ENCODE measurements at places on chromosomes 3 and 15. TPM values are rescaled to one million over a fixed set of nuclear protein-coding genes. Genes with fewer than 3 reads are reported as not detected.

A4GNT gene
- total RNA-seq: not detected

LSMEM2 gene
- total RNA-seq: not detected

DCBLD2 gene
- total RNA-seq: 3.8 TPM

- peak; percentile 62 for DNase-seq
These were observed 62.8 kb downstream of the PEX5L start for GRCh38 chr3:179973931-179974361.

GRCh38 chr3:126745760-126746394, 41.8 kb downstream of the CHCHD6 start:
- no peak for DNase-seq

- DNase-seq: no peak
These were observed 83.6 kb downstream of the SMAD6 start for GRCh38 chr15:66785637-66786036.

GRCh38 chr3:51897391-51897790, 5.8 kb downstream of the IQCF1 start:
- no peak for DNase-seq

DNA sequence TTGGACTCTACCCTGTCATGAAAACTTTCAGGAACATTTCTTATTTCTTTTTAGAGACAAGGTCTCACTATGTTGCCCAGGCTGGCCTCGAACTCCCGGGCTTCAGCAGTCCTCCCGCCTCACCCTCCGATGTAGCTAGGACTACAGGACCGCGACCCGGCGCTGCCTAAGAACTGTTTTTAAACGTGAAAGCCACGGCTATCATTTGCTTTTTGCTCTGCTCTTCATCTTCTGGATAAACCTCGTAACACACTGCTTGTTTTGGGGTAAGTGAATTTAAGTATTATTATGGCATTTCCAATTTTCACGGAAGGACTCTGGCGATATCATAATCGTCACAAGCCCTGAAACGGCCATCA, 14.3 kb upstream of the CCNL1 start:
- DNase-seq: peak; percentile 78

- DNase-seq: no peak
These were observed 196.0 kb upstream of the TPRG1 start for GRCh38 chr3:188975600-188976314.

DNA sequence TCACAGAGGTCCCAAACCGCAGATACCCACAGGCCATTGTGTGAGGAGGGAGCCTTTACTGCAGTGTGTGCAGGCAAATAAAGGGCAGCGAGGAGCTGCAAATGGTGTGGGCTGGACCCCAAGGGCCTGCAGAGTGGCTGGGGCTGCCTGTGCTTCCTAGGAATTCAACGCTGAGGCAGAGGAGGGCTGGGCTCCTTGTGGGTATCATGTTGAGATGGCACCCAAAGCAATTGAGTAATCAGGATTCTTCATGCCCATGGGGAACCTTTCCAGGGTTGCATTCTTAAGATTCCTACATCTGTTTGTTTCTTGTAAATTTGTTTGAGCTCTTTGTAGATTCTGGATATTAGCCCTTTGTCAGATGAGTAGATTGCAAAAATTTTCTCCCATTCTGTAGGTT, 85.4 kb upstream of the LIPC start:
- no peak for DNase-seq
